ENCODE measurements at places on chromosomes 12 and 14.

- DNase-seq: peak; percentile 79
These were observed at the start of gene SETD3 for GRCh38 chr14:99479906-99480869. Gene SETD3 (minus strand): TSS chr14:99480859. CDS start chr14:99465805, 15,054 bp downstream.

DNA sequence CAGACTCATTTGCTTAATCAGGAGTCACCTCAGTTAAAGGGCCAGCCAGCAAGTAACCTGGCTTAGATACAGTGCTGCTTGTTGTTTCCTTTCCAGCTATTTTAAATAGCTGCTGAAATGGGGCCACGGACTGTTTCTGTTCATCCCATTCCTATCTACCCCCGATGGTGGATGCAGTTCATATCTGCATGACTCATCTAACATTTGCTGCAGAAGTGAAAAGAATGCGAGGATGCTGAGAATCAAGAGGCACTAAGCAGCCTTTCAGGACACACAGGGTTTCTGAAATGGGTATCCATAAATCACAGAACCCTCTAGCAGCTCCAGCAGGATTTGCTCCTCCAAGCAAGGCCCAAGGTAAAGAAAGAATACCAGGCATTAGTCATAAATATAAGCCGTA, 60.2 kb upstream of the RTRAF start:
- peak; percentile 69 for DNase-seq

DNA sequence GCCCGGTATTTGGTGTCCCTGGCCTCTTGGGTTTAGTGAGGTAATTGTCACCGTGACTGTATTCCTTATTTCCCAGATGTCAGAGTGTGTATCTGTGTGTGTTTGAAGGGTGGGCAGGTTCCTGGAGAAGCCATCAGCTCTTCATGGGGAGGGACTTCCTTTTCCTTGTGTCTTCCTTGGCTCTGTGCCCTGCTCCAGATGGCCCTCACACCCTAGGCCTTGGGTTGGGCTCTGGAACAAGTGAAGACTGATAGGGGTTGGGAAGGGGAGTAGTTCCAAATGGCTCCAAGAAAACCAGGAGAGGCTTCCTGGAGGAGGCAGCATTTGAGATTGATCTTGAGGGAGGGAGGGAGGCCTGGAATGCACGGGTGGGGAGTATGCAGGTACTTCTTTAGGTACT, 43.8 kb upstream of the PRIMA1 start:
- no peak for DNase-seq

GRCh38 chr12:63917864-63918799, 73.6 kb downstream of the SRGAP1 start:
- DNase-seq: peak; percentile 99

DNA sequence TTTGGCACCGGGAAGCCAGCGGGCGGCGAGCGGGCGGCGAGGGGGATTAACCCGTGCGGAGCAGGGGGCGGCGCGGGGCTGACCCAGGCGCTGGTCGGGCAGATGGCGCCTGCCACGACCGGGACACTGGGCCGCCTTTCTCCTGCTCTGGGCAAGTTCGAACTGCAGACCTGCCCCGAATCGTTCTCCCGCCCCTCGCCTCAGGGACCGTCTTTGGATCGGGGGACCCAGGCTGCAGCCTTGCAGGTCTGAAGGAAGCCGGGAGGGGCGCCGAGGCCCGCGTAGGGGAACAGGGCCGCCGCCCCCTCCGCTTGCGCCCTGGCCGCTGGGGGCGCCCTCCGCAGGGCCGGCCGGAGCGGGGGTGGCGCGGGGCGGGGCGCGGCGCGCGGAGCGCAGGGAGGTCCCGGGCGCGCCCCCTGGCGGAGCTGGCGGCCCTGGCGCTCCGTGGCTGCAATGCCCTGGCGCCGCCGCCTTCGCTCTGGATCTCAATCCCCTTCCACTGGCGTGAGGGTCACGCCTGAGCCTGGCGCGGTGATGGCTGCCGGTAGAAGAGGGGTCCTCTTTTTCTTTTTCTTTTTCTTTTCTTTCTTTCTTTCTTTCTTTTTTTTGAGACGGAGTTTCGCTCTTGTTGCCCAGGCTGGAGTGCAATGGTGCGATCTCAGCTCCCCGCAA, 449 bp upstream of the LTBP2 start:
- DNase-seq: peak; percentile 78

- DNase-seq: peak; percentile 49
These were observed 205.7 kb downstream of the ZFP36L1 start for GRCh38 chr14:68586896-68587751.

DNA sequence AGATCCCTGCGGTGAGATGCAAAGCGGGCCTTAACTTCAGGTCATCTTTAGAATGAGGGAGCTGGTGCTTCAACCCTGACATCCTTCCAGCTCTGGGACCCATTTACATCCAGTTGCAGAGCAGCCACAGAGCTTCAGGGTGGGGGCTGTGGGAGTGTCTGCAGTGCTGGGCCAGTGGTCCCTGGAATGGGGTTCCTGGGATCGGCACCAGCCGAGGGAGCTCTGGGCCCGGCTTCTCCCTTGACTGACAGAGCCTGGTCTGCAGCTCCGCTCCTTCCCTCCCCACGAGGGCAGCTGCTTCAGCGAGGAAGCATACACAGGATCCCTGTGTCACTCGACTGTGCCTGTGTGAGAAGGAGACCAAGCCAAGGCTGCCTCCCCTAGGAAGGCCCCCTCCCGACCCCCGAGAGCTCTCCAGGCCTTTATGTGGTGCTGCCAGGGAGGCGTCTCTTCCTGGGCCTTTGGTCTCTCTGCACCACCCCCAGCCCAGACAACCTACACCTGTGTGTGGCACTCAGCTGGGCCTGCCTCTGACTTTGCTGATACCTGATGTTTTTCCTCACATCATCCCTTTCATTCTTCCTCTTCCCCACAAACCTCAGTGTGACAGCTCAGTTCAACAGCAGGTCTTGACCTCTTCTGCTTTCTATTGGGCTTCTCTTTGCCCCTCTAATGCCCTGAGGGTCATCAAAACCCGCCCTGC, 48.1 kb upstream of the RIN3 start:
- no peak for DNase-seq

DNA sequence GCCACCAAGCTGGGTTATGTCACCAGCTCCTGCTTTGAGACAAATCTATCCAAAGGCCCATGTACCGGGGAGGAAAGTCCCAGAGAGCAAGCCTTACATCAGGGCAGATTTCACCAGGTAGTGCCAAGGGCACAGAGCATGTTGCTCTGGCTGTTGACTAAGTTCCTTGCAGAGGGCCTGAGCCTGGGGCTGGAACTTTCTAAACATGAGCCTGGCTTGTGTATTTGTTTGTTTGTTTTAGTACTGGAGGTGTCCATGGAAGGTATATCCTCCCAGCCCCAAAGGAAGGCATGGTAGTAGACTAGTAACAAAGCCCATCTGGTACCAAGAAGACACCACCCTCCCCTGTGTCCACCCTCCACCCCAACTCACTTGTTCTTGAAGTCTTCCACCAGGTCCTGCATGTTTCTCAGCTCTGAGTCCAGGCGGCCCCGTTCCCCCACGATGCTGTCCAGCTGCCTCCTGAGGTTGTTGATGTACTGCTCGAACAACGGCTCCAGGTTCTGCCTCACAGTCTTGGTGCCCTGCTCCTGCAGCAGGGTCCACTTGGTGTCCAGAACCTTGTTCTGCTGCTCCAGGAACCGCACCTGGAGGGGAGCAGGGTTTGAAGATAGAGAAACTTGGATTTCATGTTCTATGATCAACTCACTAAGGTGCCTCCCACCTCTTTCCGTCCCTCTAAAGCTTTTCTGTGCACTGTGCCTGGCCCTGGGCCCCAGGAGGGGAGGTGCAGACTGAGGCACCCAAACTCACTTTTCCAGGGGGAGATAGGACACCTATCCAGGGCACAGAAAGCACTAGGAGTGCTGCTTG, 1.4 kb downstream of the KRT5 start:
- no peak for DNase-seq

DNA sequence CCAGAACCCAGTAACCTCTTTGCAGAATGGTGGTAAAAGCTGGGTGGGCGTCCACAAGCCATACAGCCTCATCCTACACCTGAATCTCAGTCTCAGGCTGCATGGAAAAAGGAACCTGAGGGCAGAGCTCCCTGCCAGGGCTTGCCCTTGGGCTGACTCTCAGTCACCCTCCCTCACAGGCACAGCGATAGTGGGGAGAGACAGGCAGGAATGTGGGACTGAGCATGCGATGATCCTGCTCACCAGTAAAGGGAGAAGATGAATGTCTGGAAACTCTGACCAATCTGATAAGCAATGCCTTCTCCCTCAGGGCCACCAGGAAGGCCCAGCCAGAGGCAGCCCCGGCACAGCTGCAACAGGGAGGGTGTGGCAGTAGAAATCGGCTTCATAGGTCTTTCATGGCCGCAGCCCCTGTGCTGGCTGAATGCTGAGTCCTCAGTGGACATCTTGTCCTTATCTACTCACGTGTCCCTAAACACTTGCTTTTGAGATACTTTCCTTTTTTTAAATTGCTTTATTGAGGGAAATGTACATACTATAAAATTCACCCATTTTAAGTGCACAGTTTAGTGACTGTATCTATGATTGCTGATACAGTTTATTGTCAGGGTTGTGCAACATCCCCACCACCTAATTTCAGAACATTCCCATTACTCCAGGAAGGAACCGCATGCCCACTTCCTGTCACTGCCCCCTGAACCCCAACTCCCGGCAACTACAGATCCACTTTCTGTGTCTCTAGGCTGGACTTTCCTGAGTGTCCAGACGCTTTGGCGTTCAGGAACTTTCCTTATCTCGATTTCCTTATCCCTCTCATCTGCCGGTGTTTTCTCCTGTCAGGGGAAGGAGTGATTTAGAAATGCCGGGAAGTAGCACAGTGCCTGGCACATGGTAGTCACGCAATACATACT, 258.1 kb downstream of the PCNX1 start:
- peak; percentile 81 for DNase-seq

DNA sequence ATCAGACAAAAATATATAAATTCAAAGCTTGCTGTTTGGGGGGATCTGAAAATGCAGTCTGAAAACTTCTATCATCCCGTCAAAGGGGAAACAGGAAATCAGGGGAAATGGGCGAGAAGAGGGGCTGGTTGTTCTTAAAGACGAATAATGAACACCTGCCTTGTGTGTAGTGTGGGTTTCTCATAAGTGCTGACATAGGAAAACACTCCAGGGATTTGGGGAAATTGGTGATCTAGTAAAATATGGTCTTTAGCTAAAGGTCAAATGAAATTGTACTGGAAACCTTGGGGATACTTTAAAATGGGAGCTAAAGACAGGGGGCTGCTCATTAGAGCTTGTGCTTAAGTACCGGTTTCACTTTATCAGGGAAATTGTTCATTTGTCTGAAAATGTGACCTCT, 39.6 kb upstream of the PIK3C2G start:
- no peak for DNase-seq

DNA sequence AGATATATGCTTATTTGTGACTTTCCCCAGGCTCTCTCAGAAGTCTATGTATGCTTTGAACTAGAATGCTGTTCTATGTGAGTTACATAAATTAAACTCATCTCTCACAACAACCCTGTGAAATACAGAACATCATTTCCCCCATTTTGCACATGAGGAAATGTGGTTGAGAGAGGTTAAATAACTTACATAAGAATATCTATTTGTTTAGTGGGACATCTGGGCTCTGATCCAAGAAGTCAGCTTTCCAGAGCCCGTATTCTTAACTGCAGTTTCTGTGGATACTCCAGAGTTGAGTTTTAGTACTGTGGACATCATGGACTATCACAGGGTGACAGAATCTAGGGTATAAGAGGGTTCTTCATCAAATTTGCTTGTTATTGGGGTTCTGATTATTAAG, 242.5 kb upstream of the ARHGAP5 start:
- DNase-seq: peak; percentile 54

DNA sequence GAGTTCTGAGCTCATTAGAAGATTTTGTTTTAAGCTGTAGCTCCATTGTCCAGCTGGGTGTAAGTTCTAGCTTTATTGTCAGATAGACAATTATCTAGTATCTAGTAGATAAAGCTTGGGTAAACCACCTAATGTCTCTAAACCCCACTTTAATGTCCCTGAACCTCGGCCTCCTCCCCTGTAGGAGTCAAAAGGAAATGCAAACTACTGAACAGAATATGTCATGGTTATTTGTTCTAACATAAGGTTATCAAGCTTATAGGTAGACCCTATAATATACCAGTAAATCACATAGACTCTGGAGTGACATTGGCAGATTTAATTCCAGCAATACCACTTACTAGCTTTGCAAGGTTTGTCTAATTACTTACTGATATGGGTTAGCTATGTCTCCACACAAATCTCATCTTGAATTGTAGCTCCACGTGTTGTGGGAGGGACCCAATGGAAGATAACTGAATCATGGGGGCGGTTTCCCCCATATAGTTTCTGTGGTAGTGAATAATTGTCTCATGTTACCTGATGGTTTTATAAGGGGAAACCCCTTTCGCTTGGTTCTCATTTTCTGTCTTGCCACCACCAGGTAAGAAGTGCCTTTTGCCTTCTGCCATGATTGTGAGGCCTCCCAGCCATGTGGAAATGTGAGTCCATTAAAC, 29.4 kb downstream of the BCAT1 start:
- no peak for DNase-seq

DNA sequence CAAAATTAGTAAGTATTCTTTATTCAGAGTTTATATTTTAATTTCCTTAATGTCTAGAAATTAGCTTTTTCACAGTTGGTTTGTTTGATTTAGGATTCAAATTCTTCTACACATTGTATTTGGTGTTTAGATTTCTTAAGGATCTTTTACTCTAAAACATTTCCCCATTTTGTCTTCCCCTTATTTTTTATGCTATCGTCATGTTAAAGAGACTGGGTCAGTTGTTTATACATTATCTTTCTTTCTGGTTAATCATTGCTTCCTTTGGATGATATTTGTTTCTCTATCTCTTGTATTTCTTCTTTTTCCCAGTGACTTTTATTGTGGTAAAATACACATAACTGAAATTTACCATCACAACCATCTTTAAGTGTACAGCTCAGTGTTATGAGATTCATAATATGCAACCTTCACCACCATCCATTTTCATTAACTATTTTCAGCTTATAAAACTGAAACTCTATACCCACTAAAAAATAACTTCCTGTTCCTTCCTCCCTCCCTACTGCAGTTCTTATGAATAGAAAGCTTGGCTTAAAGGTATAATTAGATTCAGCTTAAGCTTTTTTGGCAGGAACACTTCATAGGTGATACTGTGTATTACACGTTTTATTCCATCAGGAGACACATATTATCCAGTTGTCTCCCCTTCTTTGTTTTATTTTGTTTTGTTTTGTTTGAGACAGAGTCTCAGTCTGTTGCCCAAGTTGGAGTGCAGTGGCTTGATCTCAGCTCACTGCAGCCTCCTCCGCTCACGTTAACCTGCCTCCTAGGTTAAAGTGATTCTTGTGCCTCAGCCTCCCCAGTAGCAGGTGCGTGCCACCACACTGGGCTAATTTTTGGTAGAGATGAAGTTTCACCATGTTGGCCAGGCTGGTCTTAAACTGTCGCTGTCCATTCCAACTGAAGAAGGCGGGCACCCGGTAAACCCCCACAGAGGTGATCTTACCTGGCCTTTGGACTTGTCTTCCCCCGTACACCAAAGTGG, 45.0 kb downstream of the NOPCHAP1 start:
- DNase-seq: no peak

- DNase-seq: peak; percentile 96
These were observed 54.6 kb downstream of the NCOR2 start for GRCh38 chr12:124512667-124513296.

- DNase-seq: no peak
These were observed 6.9 kb upstream of the MED13L start for GRCh38 chr12:116284396-116284795.

GRCh38 chr12:124915239-124916236, 1.1 kb upstream of the UBC start:
- peak; percentile 60 for DNase-seq

GRCh38 chr14:53152184-53152886, 788 bp downstream of the DDHD1 start:
- DNase-seq: peak; percentile 55
